Neural progenitor cell (in vitro differentiated cells): ENCODE measurements at places on chromosomes 12 and 14.

DNA sequence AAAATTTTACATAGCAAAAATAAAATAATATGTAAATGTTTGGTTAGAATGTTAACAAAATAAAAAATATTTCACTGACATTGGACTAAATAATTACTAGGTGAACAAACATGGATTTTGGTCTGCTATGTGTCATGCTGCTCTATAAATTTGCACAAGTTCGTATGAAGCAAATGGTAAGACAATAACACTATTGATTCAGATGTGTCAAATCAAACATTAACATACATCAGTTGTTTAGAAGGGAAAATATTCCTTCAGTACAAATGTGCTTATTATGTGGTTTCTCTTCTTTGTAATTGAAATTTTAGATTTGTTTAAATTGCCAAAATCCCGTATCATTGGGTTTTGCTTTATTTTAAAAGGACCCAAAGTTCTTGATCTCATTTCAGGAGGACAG is 46.9 kb downstream of the PAWR start:
- no peak for DNase-seq

DNA sequence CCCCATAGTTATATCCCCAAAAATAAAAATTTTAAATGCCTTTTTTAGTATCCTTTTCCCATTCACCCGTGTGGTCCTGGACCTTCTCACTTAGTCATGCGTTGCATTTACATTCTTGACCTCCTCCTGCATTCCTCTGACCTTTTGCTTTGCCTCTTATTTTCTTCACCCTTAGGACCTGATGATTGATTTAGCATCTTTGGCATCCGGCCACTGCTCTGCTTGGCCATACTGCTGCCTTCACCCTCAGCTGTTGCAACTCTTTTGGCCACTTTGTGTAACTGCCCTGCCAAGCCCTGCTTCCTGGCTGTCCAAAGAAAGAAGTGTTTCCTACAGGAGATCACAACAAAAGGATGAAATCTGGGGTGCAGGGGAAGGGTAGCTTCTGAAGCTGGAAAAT is 48.8 kb upstream of the SLC38A4 start:
- no peak for DNase-seq

- no peak for DNase-seq
These were observed 43.4 kb downstream of the HSP90AA1 start for GRCh38 chr14:102043251-102044025.

DNA sequence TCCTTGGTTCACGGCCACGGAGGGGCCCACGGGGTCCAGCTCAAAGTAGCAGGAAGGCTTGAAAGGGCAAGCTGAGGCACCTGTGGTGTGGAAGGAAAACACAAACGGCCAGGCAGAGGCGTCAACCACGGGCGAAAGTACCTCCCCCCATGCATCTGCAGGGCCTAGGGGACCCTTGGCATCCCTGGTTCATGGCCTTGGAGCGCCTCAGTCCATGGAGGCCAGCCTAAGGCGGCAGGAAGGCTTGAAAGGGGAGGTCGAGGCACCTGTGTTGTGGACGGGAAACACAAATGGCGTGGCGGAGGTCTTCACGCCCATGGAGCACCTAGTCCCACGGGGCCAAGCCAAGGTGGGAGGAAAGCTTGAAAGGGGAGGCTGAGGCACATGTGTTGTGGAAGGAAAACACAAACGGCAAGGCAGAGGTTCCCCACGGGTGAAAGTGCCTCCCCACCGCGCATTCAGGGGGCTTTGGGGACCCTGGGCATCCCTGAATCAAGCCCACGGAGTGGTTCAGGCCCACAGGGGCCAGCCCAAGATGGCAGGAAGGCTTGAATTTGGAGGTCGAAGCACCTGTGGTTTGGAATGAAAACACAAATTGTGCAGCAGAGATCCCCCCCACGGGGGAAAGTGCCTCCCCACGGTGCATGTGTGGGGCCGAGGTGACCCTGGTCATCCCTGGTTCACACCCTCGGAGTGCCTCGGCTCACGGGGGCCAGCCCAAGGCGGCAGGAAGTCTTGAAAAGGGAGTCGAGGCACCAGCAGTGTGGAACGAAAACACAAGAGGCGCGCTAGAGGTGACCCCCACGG is 380.8 kb downstream of the ALG10 start:
- no peak for DNase-seq

DNA sequence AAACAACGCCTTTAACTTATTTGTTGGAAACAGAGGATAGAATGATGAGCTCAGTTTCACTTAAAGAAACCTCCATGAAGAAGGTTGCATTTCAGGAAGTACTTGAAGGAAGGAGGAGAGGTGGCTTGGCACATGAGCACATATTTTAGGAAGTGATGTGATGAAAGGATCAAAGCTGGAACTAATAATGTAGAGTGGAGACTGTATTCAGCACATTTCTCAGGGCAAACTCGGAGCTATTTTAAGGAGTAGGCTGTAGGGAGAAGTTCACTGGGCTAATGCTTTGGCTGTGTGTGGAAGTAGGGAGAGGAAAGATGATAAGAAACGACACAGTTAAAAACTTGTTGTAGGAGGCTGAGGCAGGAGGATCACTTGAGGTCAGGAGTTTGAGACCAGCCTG is 272.8 kb downstream of the AKAP6 start:
- no peak for DNase-seq

- no peak for DNase-seq
These were observed 329.8 kb upstream of the OR4E1 start for GRCh38 chr14:22003461-22003860.

GRCh38 chr12:52643233-52644077 is 8.6 kb downstream of the KRT2 start:
- DNase-seq, result no peak

GRCh38 chr12:39490500-39491282 is 47.8 kb upstream of the KIF21A start:
- DNase-seq, result no peak

DNA sequence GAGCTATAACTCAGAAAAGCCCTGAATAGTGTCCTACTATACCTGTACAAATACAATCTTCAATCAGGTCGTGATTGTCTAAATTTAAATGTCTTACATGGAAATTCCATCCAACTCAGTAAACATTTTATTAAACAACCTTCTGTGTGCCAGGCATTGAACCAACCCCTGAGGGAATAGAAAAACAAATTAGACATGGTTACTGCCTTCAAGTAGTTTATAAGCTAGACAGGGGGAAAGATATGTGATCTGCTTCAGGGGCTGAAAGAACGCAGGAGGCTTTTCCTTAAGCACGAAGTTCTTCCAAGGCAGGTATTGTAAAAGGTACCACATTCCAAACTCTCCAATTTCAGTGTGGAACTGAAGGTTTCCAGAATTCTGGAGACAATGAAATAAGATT is 39.7 kb upstream of the STAB2 start:
- no peak for DNase-seq

DNA sequence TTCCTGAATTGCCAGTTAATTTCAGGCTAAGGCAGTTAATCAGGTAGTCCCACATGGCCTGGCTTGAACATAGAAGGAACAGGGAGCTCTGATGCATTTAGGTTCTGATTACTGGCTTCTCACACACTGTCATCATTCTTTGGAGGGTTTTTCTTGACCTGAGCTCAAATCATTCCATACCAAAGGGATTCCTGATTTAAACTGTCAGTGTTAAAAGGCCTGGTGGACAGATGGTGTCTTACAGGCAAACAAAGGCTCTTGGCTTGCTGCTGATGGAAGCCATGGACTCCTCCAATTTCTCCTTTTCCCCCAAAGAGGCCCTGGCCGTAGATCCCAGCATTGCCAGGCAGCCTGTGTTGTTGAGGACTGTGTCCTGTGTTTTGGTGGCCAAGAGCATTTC is 30.2 kb downstream of the CACNA1C start:
- no peak for DNase-seq
